ENCODE measurements at places on chromosomes 5 and 9. TPM values are rescaled to one million over a fixed set of nuclear protein-coding genes. Genes with fewer than 3 reads are reported as not detected.

- DNase-seq: peak; percentile 27
- H3K27ac ChIP-seq: no peak overlapping the region
- no peaks in the 10 kb centered on the region for H3K27me3 ChIP-seq
- H3K36me3 ChIP-seq: no peaks in the 10 kb centered on the region
Measured at GRCh38 chr9:21465859-21466518, 16.1 kb downstream of the IFNE start.

GRCh38 chr5:6556089-6556801 lies 76.6 kb downstream of the NSUN2 start:
- no peaks in the 10 kb centered on the region for H3K36me3 ChIP-seq
- H3K4me1 ChIP-seq: no peaks in the 10 kb centered on the region

DNA sequence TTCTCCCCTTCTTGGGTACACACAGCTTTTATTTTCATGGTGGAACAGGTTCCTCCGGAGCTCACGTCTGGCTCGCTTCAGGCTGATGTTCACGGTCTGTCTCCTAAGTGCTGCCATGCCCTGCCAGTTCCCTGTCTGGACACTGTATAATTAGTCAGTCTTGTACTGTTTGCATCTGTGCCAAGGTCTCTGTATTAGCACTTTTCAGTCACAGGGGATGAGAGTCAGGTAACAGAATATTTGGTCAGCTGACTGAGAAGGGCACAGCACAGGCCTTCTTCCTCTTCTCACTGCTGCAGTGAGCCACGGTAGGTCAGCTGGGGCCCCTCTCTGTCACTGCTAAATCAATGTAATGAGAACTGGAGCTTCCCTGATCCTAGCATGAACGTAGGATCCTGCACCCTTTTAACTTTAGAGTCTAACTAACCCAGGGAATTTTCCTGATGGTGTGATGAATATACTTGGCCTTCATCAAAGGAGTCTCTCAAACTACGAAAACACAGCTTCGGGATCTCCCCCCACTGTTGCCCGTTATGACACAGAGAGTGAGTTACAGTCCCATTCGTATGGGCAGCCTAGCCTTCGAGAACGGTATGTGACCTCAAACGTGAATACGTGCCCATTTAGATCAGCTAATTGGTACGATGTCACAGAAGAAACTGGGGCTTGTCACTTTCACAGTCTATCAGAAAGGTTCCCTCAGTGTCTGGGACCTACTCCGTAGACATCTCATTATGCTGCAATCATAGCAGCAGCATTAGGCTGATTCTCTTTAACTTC lies 354.1 kb upstream of the RFX3 start:
- no peak for DNase-seq
- no peak overlapping the region for H3K27ac ChIP-seq
- H3K27me3 ChIP-seq: no peaks in the 10 kb centered on the region
- H3K4me3 ChIP-seq: no peak overlapping the region
- H3K36me3 ChIP-seq: no peaks in the 10 kb centered on the region

DNA sequence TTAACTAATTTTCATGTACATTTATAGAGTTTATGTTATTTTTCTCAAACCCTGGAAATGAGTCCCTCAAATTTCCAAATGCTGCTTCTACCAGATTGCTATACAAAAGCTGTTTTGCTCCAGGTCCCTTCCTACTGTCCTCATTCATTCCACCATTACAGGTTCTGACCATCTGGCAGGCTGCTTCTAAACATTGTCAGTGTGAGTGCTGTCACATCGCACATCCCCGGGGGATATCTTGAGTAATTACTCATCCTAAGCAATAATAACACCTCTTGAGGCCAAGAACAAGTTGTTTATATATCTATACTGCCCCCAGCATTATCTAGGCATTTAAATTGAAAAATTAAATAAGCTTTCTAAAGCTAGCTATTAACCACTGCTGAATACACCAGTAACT lies 1675.3 kb upstream of the CDH6 start:
- H3K4me1 ChIP-seq: no peaks in the 10 kb centered on the region
- no peaks in the 10 kb centered on the region for H3K36me3 ChIP-seq
- DNase-seq: no peak
- H3K27ac ChIP-seq: no peak overlapping the region
- H3K4me3 ChIP-seq: no peak overlapping the region
- no peaks in the 10 kb centered on the region for H3K27me3 ChIP-seq

GRCh38 chr5:163917747-163918146 lies 412.3 kb downstream of the MAT2B start:
- no peaks in the 10 kb centered on the region for H3K27me3 ChIP-seq
- no peak for DNase-seq
- H3K4me3 ChIP-seq: no peak overlapping the region
- H3K27ac ChIP-seq: no peak overlapping the region
- no peaks in the 10 kb centered on the region for H3K36me3 ChIP-seq
- H3K4me1 ChIP-seq: no peaks in the 10 kb centered on the region

GRCh38 chr5:179342577-179342976 lies 2.7 kb downstream of the ADAMTS2 start:
- H3K4me1 ChIP-seq: no peaks in the 10 kb centered on the region
- H3K27me3 ChIP-seq: peaks cover 14% of the 10 kb centered on the region
- no peak overlapping the region for H3K4me3 ChIP-seq
- H3K27ac ChIP-seq: no peak overlapping the region

GRCh38 chr5:40615586-40616170 lies 64.0 kb upstream of the PTGER4 start:
- no peaks in the 10 kb centered on the region for H3K27me3 ChIP-seq
- H3K27ac ChIP-seq: peak overlapping the region; percentile 39
- no peak overlapping the region for H3K4me3 ChIP-seq
- H3K4me1 ChIP-seq: no peaks in the 10 kb centered on the region
- H3K36me3 ChIP-seq: no peaks in the 10 kb centered on the region
- DNase-seq: no peak

DNA sequence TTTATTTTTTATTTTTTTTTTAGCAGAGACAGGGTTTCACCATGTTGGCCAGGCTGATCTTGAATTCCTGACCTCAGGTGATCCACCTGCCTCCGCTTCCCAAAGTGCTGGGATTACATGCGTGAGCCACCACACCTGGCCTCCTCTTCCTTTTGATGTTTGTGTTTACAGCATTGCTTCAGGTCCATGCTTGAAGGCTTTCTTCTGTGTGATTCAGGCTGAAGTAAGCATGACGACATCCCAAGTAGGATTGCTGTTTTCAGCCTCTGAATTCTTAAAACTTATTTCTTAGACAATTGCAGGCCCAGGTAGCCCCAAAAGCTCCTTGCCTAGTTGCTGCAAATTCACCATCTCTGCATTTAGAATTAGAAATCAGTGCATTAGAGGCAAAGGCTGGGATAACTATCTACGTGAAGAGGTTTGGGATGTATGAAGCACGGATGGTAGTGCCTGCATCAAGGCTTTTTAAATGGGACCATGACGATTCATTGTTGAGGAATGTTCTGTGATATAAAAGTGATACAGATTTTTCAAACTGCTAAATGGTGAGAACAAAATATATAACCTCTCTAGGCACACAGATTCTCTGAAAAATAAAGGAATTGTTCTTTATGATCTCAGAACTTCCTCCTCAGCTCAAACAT lies 3.0 kb upstream of the ETF1 start:
- H3K36me3 ChIP-seq: no peaks in the 10 kb centered on the region
- H3K4me1 ChIP-seq: peaks cover 12% of the 10 kb centered on the region
- no peaks in the 10 kb centered on the region for H3K27me3 ChIP-seq
- DNase-seq: no peak
- H3K4me3 ChIP-seq: no peak overlapping the region

DNA sequence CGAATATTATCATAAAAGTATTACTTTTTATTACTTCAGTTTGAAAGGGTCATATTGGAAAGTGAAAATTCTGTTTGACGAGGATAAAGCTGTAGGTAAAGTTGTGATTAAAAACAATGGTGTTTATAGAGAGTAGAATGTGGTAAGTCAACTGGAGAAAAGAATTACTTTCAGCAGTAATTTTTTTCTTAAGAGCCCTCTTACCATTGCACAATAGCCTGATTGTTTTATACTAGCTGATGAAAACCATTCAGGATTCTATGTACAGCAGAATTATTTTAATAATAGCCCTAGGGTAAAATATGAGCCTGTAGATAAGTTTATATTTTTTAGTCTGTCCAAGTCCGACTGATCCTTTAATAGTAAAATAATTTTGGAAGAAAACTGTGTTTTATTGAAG lies 16.6 kb downstream of the CDC42SE2 start:
- H3K36me3 ChIP-seq: no peaks in the 10 kb centered on the region
- peak overlapping the region; percentile 79 for H3K27ac ChIP-seq
- H3K27me3 ChIP-seq: no peaks in the 10 kb centered on the region
- peaks cover 17% of the 10 kb centered on the region for H3K4me1 ChIP-seq

DNA sequence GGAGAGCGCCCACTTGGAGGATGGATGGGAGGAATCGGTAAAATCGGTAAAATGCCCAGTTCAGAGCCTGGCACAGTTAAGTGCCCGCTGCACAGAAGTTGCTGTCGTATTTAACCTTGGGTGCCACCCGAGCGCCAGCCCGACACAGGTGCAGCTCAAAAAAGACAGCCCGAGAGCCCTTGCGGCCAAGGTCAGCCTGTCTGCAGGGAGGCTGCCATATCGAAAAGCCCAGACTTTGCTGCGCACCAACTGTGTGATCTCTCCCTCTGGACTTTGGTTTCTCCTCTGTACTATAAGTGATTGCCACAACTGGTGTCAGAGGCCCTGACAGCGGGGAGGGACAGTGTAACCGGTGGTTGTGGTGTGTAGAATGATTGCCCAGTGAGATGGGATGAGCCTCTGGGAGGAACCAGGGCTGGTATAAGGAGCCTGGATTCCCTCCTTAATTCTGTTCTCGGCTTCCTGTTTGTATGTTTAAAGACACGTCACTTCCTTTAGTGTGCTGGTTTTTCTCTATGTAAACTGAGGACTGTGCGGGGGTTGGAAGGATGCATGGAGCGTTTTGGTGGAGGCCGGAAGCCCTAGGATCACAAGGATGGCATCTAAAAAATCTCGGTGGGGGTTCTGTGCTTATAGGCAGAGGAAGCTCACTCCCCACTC lies 792 bp downstream of the NTMT1 start:
- peaks cover 10% of the 10 kb centered on the region for H3K4me1 ChIP-seq
- H3K36me3 ChIP-seq: no peaks in the 10 kb centered on the region
- H3K4me3 ChIP-seq: peak overlapping the region; percentile 63
- H3K27me3 ChIP-seq: no peaks in the 10 kb centered on the region
- peak; percentile 53 for DNase-seq
- peak overlapping the region; percentile 78 for H3K27ac ChIP-seq

GRCh38 chr5:88675168-88675707 lies 207.7 kb downstream of the MEF2C start:
- no peaks in the 10 kb centered on the region for H3K36me3 ChIP-seq
- H3K27me3 ChIP-seq: peaks cover 90% of the 10 kb centered on the region
- no peaks in the 10 kb centered on the region for H3K4me1 ChIP-seq

DNA sequence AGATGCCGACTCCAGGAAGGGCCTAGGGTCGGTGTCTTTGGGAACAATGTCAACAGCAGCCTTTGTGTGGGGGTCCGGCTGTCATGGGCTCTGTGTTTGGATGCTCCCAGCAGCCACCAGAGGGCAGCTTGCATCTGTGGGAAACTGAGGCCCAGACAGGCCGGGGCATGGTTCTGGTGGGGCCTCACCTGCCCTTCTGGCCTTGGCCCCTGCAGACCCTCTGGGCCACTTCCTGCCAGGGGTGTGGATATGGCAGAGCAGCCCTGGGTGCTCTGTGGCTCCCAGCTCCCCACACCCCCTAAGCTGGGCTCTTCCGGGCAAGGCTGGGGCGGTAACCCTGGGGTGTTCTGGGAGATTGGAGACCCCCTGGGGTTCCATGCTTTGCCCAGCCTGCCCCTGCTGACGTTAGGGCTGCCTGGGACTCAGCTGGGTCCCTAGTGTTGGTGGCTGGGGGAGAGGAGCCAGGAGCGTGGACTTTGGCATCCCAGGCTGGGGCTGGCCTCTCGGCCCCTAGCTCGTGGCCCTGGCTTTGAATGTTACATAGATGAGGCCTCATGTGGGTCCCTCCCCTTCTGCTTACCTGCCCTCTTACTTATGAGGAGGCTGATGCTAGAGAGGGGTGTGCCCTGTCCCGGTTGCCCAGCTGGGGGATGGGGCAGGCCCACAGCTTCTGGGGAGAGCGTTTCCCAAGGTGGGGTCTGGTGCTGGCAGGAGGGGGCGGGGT lies 38.3 kb downstream of the RXRA start:
- no peaks in the 10 kb centered on the region for H3K27me3 ChIP-seq
- no peak for DNase-seq
- H3K4me3 ChIP-seq: no peak overlapping the region
- peaks cover 30% of the 10 kb centered on the region for H3K4me1 ChIP-seq
- no peaks in the 10 kb centered on the region for H3K36me3 ChIP-seq

DNA sequence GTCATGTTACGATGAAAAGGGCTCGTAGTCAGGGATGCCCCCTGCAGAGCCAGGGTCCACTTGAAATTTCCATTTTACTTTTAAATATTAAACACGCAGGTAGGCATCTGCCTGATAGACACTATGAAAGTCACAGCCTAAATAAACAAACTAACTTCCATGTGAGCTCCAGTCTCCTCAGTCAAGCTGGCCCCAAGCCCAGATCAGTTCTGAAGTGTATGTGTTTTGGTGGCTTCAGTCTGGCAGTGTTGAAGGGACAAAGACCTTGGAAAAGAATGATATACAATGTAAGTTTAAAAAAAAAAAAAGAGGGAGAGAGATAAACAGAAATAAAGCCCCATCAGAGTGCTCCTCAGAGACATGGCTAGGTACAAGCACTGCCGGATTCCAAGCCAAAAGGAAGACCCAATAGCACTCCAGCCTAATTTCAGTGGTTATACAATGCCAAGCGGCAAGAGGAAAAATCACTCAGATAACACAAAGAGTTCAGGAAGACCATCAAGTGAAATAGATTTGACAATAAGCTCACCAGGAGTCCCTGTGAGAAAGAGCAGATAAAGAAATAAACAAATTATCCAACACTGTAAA lies 181.0 kb downstream of the BNC2 start:
- H3K27me3 ChIP-seq: no peaks in the 10 kb centered on the region
- H3K4me1 ChIP-seq: no peaks in the 10 kb centered on the region
- DNase-seq: no peak

- no peaks in the 10 kb centered on the region for H3K36me3 ChIP-seq
- H3K4me3 ChIP-seq: no peak overlapping the region
- no peaks in the 10 kb centered on the region for H3K27me3 ChIP-seq
Measured at GRCh38 chr9:135502168-135502872, 1.8 kb downstream of the MRPS2 start.

GRCh38 chr5:145510769-145511168 lies 324.4 kb downstream of the PRELID2 start:
- H3K27me3 ChIP-seq: no peaks in the 10 kb centered on the region
- no peak for DNase-seq
- no peak overlapping the region for H3K4me3 ChIP-seq

DNA sequence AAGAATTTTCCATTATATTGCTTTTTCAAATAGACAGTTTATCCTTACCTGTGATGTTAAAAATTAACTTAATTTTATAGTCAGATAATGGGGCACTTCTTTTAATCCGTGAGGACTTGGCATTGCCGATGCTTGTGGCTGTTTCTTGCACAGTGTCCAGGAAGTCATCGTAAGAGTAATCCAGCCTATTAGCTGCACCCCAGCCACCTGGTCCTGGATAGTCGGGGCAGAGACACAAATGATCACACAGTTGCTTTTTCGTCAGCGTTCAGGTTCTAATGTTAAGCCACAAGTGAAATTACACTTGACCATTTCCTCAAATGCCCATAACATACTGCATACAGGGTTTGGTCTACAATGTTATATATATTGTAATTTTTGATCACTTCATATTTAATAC lies 107.4 kb downstream of the SVEP1 start:
- no peaks in the 10 kb centered on the region for H3K4me1 ChIP-seq
- H3K36me3 ChIP-seq: no peaks in the 10 kb centered on the region
- no peak for DNase-seq
- H3K27me3 ChIP-seq: no peaks in the 10 kb centered on the region
- no peak overlapping the region for H3K27ac ChIP-seq

Gene PPP2R2B
- total RNA-seq: 0.93 TPM

Gene CYLC2
- not detected for total RNA-seq

Gene MARCOL
- total RNA-seq: 0.27 TPM

Gene FUBP3
- 44.7 TPM for total RNA-seq

Gene HK3
- 3.0 TPM for total RNA-seq

Gene FOXD4L4
- total RNA-seq: not detected

Gene ARAP3
- 5.1 TPM for total RNA-seq

Gene PDLIM4
- 2.3 TPM for total RNA-seq

Gene TRIO
- total RNA-seq: 138 TPM

Gene NR4A3
- 3.9 TPM for total RNA-seq

Gene SPINK7
- total RNA-seq: not detected

All from colonic mucosa (tissue), 4 donors.